ENCODE measurements at places on chromosomes 16 and 17.

GRCh38 chr17:64448665-64449512, at the start of gene MILR1:
TSS of gene MILR1 (plus strand) at chr17:64449115. CDS start at chr17:64449169, 54 bp downstream.
- DNase-seq: no peak

- DNase-seq: no peak
Measured at GRCh38 chr16:20910781-20911321, 10.3 kb downstream of the LYRM1 start.

DNA sequence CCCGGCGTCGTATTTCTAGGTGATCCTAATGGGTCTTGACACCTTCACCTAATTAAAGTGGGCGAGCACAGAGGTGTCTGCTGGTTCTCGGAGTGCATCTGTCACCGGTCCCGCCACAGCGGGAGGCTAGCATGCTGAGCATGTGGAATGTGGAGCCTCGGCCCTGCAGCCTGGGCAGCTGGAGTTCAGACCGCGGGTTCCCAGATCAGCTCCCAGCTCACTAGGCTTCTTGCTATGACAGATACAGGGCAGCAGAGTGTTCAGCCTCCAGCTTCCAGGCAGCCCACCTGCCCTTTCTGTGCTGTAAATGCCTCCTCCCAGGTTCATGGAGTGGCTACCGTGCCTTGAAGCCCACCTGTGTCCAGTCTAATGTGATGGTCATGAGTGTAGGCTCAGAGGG, 166.7 kb downstream of the CPPED1 start:
- DNase-seq: no peak

DNA sequence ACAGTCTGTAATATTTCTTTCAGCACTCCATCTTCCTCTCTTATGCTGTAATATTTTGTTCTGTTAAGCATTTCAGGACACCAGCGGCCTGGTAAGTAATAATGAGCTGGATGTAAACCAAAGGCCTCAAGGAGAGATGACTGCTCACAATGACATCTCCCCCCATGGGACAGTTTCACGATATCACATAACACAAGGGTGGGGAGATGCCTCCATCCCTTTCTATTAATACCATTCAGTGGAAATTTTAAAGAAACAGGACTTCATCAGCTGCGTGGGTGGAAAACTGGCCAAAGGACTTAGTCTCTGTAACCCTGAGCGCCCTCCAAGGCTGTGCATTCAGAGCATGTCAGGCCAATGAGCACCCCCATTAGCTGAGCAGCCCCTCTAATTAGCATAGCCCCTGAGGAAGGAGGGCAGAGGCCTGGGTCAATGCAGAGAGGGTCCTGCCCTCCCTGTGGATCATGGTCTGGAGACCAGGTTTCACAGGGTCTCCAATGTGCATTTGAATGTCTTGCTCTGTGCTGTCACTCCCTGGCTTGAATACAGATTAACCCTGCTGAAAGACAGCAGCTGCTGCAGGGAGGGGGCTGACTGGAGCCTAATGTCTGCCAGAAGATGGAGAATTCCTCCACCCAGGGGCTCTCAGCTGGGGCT, 156.4 kb downstream of the HS3ST2 start:
- DNase-seq: no peak

- DNase-seq: no peak
Measured at GRCh38 chr17:72270273-72270924, 149.6 kb downstream of the SOX9 start.

GRCh38 chr17:46072998-46073397, 73.9 kb downstream of the STH start:
- no peak for DNase-seq

DNA sequence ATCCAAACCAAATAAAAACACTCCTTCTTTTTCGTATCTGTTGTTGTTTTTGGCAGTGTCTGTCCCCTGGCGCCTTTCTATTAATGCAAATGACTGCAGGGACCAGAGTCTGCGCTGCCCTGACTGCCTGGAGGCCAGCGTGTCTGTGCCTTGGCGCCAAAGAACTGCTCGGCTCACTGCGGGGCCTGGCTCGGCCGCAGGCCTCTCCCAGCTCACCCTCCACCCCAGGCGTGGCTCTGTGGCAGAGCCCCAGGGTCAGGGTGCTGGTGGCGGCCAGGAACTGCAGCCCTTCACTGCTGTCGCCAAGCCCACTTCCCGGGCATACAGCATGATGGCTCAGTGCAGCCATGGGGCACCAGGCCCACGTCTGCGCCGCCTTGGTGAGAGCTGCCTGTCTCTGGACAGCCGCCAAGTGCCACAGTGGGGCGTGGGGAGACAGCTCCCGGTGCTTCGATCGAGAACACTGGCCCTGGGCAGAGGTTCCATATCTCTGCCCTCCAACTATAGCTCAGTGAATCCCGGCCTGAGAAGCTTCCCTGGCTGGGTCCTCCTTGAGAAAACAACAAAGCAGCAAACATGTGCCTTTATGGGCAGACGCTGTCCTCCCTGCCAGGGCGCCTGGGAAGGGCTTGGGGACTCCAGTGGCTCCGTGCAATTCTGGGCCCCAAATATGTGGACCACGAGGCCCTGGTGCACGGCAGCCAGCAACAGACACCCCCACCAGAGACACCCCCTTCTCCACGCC, 11.1 kb downstream of the CANT1 start:
- DNase-seq: no peak

DNA sequence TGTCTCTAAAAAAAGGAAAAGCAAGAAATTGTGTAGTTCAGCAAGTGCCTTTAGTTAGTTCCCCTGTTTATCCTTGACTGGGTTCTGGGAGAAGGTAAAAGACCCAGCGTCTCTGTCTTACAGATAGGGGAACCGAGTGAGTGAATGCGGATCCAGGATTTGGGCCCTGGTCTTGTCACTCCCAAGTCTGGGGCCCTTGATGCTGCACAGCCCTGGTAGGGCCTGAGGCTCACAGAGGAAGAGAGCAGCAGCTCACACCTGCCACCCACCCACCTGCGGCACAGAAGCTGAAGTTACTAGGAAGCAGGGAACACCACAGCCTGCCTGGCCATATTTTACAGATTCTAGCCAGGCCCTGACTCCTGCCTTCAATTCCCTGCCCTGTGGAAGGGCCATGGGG, 22.2 kb downstream of the LASP1 start:
- DNase-seq: no peak

- no peak for DNase-seq
Measured at GRCh38 chr17:68399638-68400403, 57.5 kb downstream of the WIPI1 start.

DNA sequence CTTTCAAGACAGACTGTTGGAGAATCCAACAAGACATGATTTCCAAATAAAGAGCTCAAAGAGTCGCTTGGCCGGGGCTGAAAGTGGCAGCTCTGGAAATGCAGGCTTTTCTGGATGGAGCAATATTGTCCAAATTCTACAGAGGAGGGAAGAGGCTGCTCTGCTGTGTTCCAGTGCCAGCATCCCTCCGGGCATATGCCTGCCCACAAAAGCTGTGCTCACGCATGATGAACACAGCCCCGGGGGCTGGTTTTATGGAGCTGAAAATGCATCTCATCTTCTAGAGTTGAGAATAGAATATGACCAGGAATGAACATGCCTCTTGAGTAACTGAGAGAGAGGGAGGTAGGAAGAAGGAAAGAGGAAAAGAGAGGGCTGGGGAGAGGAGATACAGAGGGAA, 74.7 kb upstream of the TOX3 start:
- DNase-seq: no peak

- no peak for DNase-seq
Measured at GRCh38 chr16:56231-56927, 2.8 kb downstream of the SNRNP25 start.

DNA sequence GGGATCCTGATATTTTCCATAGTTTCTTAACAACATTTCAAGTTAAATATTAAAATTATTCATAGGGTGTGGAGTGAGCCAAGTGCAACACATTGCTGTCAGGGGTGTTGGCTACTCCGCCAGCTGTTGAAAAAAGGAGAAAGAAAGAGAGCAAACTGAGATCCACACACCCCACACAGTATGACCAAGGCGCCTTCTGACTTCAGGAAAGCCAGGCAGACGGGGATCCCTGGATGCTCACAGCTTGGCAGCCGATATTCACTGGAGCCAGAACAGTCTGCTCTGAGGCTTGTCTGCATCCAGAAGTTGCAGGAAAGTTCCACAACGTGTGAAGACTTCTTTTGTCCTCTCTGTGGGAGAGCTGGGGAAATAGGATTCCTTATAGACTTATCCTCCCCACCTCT, 9.3 kb downstream of the CHD9NB start:
- no peak for DNase-seq

- DNase-seq: no peak
Measured at GRCh38 chr17:8366231-8366630, 10.3 kb downstream of the KRABD2 start.

DNA sequence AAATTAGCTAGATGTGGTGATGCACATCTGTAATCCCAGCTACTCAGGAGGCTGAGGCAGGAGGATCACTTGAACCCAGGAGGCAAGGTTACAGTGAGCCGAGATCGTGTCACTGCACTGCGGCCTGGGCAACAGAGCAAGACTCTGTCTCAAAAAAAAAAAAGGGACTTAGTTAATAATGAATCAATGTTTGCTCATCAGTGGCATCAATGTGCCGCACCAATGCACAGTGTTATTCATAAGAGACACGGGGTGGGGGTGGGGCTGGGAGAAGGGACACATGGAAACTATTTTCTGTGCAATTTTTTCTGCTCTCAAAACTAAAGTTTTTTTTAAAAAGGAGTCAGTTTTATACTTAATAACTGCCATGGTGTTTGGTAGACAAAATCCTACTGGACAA, 6.8 kb upstream of the ATP2C2 start:
- no peak for DNase-seq

- no peak for DNase-seq
Measured at GRCh38 chr17:81910840-81911276, 341 bp downstream of the PCYT2 start.

GRCh38 chr17:50381920-50382319, 8.9 kb downstream of the EME1 start:
- DNase-seq: no peak

DNA sequence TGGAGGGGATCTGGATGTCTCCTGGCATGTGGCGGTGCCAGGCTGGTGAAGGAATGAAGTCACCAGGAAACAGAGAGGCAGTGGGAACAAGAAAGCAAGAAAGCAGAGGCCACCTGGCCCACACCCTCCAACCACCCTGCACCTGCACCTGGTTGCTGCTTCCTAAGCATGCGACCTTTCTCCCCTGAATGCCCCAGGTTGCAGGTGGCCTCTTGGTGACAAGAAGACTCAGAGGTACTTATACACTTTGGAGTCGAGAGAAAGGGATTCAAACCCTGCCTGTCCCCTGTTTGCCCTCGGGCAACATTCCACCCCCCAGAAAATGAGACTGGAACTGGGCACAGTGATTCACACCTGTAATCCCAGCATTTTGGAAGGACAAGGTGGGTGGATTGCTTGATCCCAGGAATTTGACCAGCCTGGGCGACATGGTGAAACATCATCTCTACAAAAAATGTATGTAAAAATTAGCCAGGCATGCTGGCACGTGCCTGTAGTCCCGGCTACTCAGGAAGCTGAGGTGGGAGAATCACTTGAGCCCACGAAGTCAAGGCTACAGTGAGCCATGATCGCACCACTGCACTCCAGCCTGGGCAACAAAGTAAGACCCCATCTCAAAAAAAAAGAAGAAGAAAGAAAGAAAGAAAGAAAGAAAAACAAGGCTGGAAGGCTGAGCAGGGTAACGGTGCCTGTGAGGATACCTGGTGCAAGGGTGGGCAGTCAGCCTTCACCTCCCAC, 34.6 kb upstream of the TNRC6C start:
- no peak for DNase-seq

DNA sequence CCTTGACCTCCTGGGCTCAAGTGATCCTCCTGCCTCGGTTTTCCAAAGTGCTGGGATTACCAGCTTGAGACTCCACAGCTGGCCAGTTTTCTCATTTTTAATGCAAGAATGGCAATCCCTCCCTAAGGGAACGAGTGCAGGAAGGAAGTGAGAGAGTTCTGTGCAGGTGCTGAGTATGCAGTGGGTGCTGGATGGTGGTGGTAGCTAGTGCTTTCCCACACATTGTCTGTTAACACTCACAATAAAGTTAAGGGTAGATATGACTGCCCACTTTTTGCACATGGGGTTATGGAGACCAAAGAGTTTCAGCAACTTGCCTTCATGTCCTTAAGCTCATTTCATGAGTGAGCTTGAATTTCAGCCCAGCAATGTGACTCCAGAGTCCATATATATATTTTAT, 18.5 kb downstream of the RGS9 start:
- no peak for DNase-seq

DNA sequence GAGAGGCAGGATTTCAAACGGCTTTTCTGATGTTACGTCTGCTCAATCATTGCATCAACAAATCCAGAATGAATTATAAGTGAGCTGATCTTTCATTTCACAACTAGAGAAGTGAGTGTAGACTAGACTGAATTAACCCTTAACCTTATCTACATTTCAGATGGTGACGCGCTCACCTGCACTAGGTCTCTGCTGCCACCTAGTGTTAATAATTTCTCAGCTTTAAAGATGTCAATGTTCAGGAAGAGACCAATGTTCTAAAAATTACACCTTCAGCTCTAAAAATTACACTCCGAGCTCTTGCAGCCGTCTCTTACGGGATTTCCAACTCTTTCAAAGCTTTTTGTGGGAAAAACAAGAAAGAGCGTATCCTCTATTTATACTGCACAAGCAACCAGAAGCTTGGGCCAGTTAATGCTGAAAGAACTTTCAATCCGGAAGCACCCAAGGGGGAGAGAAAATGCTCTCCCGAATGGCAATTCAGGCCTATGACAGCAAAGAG, 88.2 kb upstream of the FA2H start:
- no peak for DNase-seq

- no peak for DNase-seq
Measured at GRCh38 chr17:40350689-40351358, 13.7 kb downstream of the GJD3 start.

DNA sequence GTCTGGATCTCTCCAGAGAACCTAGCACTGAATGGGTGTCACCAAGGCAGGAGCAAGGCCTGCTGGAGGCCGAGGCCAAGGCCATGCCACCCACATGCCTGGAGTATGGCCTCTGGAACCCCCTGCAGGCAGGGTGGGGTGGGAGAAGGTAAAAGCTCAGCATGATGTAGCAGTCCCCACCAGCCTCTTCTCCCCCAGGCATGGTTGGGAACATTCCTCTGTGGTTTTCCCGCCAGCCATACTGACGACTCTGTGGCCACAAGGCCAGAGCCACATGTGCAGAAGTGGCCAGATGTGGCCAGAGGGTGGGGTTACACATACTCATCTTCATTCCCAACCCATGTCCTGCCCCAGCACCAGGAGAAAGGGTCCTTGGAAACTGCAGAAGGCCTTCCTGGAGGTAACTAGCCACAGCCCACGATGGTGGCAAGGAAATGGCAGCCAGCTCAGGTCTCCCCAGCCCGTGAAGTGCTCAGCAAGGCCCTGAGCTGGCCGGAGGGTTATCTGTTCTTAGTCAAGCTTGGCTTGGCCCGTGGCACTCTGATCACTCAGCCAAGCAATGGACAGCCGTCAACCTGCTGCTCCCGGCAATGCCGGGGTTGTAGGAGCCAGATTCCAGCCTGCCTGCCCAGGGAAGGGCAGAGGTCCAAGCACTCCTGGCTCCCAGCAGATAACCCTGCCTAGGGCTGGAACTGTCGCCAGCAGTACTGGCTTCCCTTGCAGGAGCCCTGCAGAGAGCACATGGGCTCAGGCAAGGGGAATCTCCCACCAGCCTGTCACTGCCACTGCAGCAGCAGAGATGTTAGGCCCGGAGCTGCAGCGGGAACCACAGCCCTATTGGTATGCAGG, 26.1 kb downstream of the HDAC5 start:
- no peak for DNase-seq

- peak; percentile 55 for DNase-seq
Measured at GRCh38 chr17:879546-880442, 97.6 kb downstream of the MRM3 start.
